Hepatocyte (in vitro differentiated cells): ENCODE measurements at places on chromosomes 2 and 18.

DNA sequence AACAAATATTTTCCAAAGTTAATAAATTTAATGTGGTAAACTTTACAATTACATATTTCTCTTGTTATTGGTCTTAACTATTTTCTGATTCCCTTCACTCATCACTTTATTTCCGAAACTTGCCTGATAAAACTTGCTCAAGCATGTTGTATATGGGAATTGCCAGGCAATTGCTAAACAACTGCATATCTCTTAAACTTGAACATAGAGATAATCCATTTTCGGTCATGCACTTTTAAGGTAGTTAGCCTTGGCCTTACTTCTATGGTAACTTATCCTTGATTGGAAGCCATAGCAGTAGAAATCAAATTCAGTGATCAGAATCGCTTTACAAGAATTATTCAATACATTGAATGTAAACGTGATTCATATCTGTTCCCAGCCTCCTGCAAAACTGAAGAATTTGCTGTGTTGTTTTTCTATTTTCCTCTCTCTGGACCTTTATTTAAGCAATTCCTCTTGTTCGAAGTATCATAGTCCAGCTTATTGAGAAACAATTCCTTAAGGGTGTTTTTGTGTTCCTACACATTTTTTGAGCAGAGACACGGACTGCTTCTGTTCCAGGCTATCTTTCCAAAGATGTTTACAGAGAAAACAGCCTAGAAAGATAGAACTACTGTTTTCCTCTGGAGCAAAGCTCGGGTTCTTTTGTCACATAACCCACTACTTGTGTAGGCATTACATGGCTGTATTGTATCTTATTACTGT lies 674.3 kb downstream of the IRS1 start:
- DNase-seq, result no peak

DNA sequence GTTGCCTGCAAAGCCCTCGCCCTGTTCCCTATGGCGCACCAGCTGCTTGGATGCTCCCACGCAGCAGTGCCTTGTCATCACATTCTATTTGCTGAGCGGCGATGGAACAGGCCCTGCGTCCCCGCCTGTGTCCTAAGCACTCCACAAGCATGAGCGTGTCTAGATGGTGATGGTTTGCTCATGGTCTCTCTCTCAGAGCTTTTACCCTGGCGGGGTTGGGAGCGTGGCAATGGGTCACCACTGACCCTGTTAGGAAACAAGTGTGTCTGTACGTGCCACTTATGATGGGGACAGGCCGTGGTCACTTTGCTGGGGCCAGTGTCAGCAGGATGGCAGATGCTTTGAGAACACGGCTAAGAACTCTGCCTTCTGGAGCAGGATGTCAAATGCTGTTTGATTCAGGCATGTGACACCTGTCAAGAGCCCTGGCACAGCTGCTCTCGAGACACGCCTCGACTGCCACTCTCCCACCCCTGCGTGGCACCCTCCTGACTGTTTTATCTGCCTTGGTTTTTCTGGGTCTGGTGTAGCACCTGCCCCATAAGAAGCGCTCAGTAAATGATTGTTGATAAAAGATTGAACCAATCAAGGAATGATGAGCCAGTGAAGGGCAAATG lies 44.2 kb downstream of the RRM2 start:
- no peak for DNase-seq

DNA sequence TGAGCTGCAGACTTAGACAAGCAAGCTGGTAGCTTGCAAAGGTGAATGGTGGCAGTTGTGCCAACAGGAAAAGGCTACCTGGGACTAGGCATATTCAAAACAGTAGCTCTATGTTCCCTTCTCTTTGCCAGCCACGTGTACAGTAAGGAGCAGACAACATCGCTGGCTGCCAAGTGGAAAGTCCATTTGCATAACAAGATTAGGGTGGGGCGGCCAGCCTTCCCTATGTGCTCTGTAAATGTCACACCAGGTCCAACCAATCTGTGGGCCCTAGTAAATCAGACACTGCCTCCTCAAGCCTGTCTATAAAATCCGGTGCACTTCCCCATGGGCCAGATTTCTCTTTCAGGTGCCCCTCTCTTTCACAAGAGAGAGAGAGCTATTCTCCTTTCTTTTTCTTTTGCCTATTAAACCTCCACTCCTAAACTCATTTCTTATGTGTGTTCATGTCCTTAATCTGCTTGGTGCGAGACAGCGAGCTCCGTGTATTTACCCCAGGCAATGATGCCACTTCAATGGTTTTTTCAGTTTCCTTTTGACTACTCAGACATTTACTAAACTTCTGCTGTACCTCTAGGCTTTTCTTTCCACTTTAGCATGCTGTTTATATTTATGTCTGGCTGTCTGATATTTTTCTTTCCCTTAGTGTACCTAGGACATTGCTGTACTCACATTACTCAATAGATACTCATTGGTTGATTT lies 297.4 kb upstream of the GCFC2 start:
- DNase-seq, result no peak

- no peak for DNase-seq
These were observed 35.6 kb downstream of the BMP10 start for GRCh38 chr2:68835621-68836020.

GRCh38 chr18:31741097-31741735 lies 19.5 kb downstream of the SLC25A52 start:
- peak; percentile 54 for DNase-seq

GRCh38 chr2:98518101-98518500 lies 73.4 kb downstream of the INPP4A start:
- DNase-seq, result no peak

GRCh38 chr2:224650815-224651439 lies 65.2 kb downstream of the CCDC195 start:
- DNase-seq, result peak; percentile 72

DNA sequence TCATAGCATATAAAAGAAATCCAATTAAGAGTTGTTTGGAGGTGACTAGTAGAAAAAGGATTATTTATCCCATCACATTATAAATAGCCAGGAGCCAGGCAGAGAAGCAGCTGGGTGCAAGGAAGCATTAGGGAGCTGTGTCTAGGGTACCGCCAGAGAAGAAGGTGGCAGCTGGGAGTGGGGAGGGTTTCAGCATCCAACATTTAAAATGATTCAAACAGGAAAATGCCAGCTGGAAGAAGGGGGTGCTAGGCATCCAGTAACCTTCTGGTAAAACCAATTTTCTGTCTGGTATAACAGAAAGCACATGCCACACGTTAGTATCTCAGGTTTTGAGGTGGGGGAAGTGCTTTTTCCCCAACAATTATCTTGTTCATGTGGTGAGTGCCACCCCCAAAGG lies 452.4 kb downstream of the ZEB2 start:
- no peak for DNase-seq

GRCh38 chr2:21253311-21254027 lies 129.7 kb downstream of the TDRD15 start:
- no peak for DNase-seq

DNA sequence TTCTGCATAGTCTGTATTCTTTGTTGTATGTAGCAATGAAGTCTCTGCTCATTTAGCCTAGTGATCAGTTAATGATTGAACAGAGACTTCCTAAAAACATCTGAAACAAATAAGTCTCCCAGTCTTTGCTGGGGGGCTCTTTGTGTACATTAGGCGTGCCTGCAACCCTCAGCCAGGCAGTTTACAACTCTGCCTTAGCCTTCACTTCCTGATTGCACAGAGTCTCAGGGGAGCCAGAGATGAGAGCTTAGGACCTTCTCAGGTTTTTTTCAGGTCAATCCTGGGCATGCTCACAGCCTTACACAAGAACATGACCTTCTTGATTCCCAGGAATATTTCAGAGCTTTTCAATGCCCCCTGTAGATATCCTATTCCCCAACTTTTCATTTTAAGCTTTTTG lies 44.0 kb upstream of the BIN1 start:
- DNase-seq, result no peak

- no peak for DNase-seq
These were observed 103.2 kb downstream of the INHBB start for GRCh38 chr2:120448961-120449810.

- DNase-seq, result no peak
These were observed 25.4 kb downstream of the NPAS2 start for GRCh38 chr2:100845141-100845991.

GRCh38 chr2:6667326-6667725 lies 198.4 kb downstream of the CMPK2 start:
- DNase-seq, result no peak

- peak; percentile 28 for DNase-seq
These were observed 135.4 kb downstream of the LAMA3 start for GRCh38 chr18:23824669-23825068.

- no peak for DNase-seq
These were observed 275.3 kb downstream of the DCC start for GRCh38 chr18:52615321-52615720.

GRCh38 chr18:60448487-60449267 lies 76.1 kb upstream of the MC4R start:
- no peak for DNase-seq

- no peak for DNase-seq
These were observed 63.0 kb upstream of the ACSL3 start for GRCh38 chr2:222797871-222798270.

DNA sequence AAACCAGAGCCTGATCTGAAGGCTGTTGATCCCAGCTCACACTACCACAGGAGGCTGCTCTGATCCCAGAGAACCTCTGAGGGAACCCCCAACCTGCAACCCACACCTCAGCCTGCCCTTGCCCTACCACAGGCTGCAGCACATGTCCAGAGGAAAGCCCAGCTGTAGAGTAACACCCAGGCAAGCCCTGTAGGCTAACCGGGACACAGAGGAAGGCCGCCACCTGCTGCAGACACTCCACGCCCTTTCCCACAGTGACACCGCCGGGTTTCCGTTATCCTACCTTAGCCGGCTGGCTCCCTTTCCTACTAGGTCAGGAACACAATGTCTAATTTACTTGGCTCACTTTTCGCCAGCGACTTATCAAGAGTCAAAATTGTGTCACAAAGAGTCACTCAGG lies 266.7 kb upstream of the KLHL29 start:
- no peak for DNase-seq

GRCh38 chr2:194819367-194819766 lies 837.7 kb upstream of the SLC39A10 start:
- DNase-seq, result no peak

GRCh38 chr2:85853499-85854165 lies 35.2 kb downstream of the ST3GAL5 start:
- DNase-seq, result no peak

DNA sequence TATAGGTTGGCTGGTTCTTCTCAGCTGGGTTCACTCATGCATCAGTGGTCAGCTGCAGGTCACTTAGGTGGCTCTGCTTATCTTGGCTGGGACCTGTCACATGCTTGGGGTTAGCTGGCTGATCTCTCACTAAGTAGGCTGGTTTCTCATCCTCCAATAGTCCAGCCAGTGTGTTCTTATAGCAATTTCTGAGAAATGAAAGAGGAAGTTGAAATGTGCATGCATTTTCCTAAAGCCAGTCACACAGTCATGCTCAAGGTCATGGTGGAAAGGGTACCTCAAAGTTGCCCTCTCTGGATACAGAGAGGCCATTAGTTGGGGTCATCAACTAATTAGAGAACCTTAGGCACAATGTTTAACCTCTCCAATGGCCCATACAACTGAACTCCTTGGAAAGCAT lies 64.4 kb downstream of the KLHL29 start:
- DNase-seq, result no peak

DNA sequence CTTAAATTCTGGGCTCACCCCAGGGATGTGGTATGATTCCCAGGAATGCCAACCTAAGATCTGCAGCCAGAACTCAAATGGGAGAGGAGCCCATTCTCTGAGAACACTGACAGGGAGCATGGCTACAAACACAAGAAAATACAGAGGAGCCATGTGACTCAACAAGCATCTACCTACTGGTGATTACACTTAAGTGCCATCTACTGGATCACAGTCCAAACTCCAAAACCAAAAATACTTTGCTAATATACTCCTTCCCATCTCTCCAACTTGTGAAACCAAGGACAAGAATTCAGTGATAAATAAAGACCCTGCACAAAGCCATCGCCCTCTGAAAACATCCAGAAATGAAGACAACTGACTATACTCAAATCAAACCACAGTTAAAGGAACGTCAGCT lies 116.9 kb downstream of the NR4A2 start:
- DNase-seq, result no peak

GRCh38 chr2:141767051-141767450 lies 363.8 kb downstream of the LRP1B start:
- no peak for DNase-seq

GRCh38 chr2:232260075-232260474 lies 118.5 kb upstream of the ALPP start:
- peak; percentile 14 for DNase-seq

- peak; percentile 64 for DNase-seq
These were observed 54.6 kb downstream of the ZFP36L2 start for GRCh38 chr2:43171789-43172188.

DNA sequence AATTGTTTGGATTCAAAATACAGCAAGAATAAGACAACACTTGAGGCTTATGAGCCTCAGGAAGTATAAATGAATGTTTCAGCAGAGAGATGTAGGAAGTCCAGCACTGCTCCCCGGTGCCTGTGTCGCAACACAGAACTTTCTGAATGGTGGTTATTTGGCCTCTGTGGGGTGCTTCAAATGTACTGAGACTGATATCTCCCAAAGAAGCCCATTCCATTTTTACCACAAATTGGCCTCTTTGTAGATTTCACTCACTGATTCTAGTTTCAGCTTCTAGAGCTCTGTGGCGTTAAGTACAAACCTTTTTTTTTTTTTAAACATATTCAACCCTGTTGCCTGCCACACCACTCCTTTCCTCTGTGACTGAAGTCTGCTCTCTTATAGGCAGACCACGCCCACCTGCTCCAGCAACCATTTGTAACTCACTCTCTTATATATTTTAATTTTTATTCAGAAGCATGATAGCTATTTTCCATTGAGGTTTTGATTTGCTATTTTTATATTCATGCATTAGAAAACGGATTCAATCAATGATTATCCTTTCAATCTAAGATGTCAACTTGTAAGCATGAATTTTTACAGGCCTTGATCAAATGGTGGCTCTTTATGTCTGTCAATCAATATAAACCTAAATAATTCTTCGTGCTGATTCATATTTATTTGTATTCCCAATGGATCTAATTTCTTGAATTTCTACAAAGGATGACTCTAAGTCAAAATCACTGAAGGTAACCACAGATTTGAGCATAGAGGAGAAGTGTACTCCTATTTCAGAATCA lies 277.1 kb upstream of the CCDC68 start:
- DNase-seq, result no peak

GRCh38 chr2:52294628-52295027 lies 1262.7 kb upstream of the NRXN1 start:
- DNase-seq, result no peak

- DNase-seq, result no peak
These were observed 69.2 kb downstream of the CD28 start for GRCh38 chr2:203775684-203776083.

- no peak for DNase-seq
These were observed 2.6 kb downstream of the CDH2 start for GRCh38 chr18:28174181-28174905.

GRCh38 chr2:161423421-161424393 lies 7.6 kb downstream of the TBR1 start:
- DNase-seq, result peak; percentile 26
